ENCODE measurements at places on chromosomes 11 and 22.
A peak's percentile ranks its signal among the peaks of the same experiment; 100 is the strongest.

DNA sequence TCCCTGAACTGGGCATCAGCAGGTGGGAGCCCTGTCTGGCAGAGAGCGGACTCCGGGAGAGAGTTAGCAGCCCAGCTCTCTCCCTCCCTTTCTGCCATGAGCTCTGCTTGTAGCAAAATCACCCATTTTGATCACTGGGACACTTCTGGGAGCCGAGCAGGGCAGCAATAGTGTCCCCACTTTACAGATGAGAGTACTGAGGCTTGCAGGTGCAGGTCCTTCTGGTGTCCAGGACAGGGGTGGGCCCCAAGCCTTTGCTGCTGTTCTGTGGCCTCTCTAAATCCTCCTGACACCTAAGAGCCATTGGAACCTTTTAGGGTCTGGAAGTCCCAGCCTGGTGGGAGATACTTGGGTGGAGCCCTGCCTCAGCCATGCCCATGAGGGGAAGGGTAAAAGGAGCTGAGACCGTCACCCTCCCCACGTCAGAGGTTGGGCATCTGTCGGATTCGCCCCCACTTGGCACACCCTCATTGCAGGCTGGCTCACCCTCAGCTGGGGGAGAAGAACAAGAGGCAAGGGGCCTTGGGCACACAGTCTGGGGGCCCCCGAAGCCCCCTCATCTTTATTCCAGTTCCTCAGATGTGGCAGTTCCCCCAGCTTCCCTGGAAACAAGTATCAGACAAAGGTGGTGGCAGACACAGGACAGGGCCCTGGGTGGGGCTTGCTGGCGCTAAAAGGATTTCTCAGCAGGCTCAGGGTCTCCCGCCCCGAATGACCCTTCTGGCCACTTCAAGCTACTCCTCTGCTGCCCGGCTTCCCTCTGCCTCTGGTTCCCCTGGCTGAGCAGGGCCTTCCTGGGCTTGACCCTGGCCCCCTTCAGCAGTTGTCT is 4.5 kb downstream of the RIN1 start:
- no peak for DNase-seq

GRCh38 chr22:25451480-25452114 is 112.9 kb upstream of the GRK3 start:
- peak; percentile 16 for DNase-seq

GRCh38 chr11:5420993-5421392 is 918 bp upstream of the OR51Q1 start:
- no peak for DNase-seq

- no peak for DNase-seq
Measured at GRCh38 chr22:48803171-48803947, 1024.3 kb downstream of the BRD1 start.

DNA sequence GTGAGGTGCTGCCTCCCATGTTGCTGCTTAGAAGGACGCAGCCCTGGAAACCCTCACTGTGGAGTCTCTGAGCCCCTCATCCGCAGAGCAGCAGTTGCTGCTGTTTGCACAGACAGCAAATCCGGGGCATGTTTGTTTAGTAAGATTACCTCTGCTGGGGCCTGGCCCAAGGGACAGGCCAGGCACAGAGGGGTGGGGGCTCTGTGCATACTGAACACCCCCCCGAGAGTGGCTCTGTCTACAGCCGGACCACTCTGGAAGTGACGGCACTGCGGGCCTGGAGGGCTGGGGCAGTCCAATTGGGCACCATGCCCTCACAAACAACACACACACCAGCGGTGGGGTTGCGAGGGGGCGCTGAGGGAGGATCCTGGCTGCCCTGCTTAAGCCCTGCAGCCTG is 22.9 kb upstream of the CCDC188 start:
- no peak for DNase-seq

DNA sequence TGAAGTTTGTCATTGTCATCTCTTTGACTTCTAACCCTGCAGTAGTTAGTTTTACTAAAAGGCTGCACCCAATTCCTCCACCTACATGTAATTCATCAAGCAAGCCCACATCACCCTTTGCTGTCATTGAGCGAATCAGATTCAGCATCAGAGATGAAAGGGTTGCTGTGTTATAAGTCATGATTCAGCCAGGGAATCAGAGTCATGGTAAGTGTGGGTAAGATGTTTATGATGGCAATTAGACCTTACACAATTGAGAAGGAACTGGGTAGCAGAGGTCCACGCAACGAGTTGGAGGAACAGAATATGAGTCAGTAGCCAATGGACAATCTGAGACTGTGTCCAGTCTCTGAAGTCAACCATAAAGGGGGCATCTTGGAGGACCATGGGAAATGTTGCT is 162.8 kb upstream of the SNX19 start:
- DNase-seq = no peak

- DNase-seq = peak; percentile 14
Measured at GRCh38 chr11:83725728-83726127, 439.6 kb upstream of the CCDC90B start.

DNA sequence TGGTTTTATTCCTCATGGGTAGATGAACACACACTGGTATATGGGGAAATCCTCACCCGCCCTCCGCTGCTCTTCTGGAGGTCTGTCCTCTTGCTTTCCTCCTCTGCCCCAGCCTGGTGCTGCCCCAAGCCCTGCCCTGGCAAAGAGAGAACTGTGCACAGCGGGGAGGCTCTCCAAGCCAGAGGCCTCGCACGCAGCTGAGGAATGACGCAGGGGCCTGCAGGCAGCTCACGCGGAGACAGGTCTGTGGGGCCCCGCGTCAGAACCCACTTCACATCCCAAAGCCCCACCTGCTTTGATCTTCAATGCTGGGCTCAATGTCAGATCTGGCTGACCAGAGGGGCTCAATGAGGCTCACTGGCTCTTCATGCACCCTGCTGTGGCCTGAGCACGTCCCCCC is 10.0 kb downstream of the GATD1 start:
- DNase-seq = no peak

DNA sequence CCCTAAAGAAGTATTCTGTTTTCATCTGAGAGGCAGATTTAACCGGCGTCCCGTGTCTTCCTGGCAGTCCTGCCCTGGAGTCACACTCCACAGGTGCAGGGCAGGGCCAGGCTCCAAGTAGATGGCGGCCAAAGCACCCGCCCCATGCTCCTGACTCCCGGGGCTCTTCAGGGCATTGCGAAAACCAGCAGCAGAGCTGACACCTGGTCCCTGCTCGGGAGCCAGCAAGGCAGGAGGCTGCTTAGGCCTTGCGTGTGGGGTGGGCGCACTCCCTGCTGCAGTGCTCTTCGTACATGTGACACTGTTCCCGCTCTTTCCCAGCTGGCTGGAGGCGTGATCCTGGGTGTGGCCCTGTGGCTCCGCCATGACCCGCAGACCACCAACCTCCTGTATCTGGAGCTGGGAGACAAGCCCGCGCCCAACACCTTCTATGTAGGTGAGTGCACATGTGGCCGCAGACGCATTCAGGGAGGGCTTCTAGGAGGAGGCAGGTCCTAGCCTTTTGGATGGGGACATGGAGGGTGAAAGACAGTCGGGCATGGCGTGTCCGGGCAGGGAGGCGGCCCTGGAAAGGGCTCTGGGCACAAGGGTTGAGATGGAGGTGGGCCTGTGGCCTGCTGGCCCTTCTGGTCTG is 10.3 kb upstream of the TSSC4 start:
- DNase-seq = no peak

DNA sequence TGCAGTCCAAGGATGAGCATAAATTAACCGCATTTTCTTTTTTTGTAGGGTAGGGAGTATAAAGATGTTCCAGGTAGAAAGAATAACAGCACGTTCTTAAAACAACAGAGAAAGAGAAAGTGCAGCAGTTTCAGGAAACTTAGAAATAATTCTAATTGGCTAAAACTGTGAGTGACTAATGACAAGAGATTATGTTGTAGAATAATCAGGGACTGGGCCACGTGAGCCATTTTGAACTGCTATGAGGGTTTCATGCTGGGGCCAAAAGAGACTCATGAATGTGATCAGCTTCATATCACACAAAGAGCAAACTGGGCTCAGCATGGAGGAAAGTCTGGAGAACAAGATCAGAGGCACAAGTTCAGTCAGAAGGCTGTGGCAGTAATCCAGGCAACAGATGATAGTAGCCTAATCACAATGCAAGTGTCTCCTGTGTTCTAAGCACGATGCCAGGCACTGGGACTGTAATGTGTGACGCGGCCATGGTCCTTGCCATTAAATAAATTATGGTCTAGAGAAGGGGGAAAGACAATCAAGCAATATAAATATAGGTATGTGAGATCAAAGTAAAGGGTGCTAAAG is 17.9 kb downstream of the CWF19L2 start:
- no peak for DNase-seq

DNA sequence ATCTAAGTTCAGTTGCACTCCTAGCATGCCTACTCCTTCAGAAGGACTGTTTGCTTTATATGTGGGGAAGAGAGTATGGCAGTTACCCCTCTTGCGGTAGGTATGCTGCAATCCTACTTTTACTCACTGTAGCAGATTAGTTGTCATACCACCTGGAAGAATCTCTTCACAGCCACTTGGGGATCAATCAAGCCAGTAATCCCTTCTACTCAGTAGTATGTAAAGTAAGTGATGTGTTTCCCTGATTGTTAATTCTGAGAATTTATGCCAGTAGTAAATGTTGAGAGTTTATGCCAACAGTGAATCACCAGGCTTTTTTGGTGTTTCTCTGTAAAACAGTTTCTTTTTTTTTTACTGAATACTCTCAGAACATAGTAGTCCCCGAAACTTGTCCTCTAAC is 34.4 kb downstream of the PRMT3 start:
- no peak for DNase-seq

- no peak for DNase-seq
Measured at GRCh38 chr22:30919973-30920372, 48.6 kb downstream of the MORC2 start.

DNA sequence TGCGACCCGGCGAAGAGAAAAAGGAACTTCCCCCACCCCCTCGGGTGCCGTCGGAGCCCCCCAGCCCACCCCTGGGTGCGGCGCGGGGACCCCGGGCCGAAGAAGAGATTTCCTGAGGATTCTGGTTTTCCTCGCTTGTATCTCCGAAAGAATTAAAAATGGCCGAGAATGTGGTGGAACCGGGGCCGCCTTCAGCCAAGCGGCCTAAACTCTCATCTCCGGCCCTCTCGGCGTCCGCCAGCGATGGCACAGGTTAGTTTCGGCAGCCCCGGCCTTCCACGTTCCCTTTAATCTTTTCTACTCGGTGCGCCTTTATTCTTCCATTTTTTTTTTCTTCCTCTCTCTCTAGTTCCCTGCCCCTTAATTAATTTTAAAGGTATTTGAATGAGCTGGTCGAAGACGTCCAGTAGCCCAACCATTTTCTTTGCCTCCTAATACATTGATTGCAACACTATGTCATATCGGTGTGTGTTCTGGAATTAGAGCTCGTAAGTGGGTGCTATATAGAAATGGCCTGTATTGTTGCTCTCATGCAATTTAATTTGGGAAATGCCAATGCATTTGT is 537 bp downstream of the EP300 start:
- DNase-seq = peak; percentile 6

DNA sequence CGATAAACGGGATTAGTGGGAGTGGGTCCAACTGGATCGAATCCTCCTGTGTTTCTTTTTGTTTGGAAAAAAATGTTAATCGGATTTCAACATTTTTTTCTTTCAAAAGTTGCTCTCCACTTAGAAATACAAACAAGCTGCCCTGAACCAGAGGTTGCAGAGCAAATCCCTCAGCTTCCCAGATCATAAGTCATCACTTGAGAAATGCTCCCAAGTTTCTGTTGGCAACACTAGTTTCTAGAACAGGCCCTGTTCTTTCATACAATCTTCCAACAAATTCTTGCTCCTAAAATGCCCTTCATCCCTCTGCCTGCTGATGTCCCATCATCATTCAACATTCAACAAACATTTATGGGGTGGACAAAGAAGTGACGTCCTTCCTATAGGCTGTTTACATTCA is 1.3 kb upstream of the MLC1 start:
- DNase-seq = peak; percentile 83

DNA sequence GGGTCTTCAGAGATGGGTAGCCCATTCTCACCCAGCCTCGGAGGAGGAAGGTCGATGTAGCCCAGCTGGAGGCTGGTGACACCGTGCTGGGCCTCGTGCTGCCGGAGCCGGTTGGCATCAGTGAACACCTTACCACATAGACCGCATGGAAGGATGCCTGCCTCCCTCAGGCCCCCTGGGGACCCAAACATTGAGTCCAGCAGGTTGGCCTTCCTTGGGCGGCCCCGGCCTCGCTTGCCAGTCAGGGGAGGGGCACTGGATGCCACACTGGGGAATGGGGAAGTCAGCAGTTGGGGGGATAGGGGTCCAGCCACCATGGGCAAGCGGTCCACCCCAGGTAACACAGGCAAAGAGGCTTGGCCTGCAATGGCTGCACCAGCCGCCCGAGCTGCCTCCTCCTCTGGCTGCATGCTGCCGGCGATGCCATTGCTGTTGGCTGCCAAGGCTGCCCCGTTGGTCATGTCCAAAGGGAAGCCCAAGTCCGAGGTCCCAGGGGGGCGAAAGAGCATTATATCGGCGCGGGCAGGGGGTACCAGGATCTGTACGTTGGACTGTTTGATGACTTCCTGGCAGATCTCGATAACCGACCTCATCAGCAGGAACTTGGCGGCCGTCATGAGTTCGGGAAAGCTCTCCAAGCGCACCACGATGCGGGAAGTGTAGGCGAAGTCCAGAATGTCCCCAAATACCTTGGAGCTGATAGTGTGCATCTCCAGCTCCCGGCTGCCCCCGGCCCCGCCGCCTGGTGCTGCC is 1.4 kb downstream of the PATZ1 start:
- DNase-seq = peak; percentile 53

- no peak for DNase-seq
Measured at GRCh38 chr11:92843455-92843854, 126.0 kb upstream of the MTNR1B start.

DNA sequence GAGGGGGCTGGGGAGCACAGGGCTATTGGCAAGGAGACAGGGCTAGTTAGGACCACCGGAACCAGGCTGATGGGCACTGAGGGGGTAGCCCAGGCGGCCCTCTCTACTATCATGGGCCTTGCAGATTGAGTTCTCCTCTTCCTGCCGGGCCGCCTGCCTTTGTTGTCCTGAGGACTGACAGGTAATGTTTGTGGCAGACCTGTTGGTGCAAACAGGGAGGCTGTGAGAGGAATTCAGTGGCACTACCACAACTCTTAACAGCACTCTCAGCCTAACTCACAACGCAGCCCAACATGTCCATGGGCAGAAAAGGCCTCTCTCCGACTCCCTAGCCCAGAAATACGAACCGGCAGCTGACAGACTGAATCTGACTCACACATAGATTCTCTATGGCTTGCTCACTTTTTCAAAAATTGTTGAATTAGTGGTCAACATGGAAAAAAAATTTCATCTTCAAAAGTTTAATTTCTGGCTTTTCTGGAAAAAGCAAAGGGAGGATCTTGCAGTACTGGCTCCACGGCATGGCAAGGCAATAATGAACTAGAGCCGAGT is 11.4 kb downstream of the KCNJ5 start:
- peak; percentile 75 for DNase-seq
